ENCODE measurements at places on chromosomes 2 and 18.

DNA sequence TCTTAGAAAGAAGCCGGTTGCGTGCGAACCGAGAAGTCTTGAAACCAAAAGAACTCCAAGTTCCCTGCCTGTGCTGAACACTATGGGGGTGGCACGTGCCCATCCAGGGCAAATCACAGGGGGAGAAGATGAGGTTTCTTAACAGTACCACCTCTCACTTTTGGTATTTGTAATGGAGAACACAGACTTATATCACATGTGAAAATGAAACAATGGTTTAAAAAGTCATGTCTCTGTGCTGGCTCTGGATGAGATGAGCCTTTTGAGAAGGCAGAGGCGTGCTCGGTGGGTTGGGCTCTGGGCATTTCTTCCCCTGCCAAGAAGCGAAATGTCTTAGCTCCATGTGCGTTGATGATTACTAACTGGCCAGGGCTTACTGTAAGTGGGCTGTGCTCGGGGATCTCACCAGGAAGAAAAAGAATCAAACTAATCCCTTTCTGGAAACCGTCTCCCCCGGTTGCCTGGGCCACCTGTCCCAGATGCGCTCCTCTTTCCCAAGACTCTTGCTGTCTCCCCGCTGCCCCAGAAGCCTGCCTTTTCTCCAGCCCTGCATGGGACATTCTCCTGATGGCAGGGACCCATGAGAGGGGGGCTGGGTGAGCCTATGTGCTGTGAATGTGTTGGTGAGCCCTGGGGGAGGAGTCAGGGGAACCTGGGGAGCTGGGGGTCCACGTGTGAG lies 252.9 kb downstream of the PRKCE start:
- DNase-seq = no peak

DNA sequence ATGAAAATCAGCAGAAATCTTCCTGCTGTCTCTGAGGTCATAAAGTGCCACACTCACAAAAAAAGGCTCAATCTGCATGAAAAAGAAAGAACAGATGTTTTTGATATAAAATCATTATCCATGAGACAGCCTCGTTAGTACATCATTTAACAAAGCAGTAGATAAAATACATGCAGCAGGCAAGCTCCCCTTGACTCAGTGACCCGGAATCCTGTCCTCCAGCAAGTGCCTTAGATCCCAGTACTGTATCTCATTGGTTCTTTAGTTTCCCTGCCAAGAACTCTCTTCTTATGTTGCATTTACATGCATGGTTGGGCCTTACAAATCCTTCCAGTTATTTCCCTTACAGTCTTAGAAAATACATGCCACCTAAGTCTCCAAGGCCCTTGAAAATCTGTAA lies 148.9 kb upstream of the CCDC195 start:
- DNase-seq = no peak

DNA sequence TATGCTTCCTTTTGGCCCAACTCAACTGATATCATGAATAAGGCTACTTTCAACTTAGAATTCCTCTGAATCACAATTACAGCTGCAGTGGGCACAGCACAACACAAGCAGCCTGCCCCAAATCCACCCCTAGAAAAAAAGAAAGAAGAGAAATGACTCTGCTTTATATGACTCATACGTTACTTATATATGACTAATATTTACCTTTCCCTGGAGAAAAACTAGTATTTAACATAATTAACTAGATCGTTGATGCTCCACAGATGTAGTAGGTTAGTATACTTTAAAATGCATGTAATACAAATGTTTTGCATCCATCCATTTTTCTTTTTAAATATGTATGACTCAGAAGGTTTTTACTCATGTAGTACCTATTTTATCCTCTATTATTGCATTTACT lies 133.3 kb upstream of the UNC80 start:
- peak; percentile 34 for DNase-seq

DNA sequence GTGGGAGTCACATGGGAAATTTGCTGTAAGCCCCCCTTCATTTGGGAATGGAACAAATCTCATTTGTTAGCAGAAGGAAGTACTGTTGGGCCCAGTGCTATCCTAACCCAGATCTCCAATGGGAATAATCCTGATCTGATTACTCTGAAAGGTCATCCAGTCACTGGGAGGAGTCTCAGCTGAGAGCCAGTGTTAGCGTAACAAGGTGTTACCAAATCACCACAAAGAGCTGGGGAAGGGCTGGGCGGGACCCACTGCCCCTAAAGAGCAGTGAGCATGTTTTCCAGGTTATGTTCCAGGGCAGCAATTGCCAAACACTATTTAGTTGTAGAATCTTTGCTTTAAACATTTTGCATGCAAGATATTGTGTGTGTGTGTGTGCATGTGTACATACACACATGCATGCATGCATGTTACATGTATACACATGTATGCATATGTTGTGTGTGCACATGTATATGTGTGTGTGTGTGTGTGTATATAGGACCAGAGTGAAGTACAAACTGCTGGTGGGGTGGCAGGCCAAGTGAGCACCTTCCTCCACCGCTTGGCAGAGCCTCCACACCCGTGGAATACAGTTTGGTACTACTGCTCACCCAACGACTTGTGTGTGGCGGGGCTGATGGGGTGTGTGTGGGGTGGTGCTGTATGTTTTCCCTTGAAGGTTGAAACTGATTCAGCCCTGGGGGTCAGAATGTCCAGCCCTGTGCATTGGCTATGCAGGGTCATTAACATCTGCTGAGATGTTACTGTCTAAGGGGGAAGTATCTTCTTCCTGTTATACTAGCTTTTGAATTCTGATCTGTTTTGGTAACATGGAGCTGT lies 15.2 kb downstream of the INPP5D start:
- DNase-seq = no peak

DNA sequence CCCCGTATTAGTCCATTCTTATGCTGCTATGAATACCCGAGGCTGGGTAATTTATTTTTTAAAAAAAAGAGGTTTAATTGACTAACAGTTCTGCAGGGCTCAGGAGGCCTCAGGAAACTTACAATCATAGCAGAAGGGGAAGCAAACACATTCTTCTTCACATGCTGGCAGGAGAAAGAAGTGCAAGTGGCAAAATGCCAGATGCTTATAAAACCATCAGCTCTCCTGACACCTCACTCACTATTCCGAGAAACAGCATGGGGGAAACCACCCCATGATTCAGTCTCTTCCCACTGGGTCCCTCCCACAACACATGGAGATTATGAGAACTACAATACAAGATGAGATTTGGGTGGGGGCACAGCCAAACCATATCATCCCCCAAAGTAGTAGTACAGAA lies 2148.5 kb upstream of the PIK3C3 start:
- no peak for DNase-seq

GRCh38 chr2:231041061-231041689 lies 3.9 kb downstream of the C2orf72 start:
- DNase-seq = no peak

DNA sequence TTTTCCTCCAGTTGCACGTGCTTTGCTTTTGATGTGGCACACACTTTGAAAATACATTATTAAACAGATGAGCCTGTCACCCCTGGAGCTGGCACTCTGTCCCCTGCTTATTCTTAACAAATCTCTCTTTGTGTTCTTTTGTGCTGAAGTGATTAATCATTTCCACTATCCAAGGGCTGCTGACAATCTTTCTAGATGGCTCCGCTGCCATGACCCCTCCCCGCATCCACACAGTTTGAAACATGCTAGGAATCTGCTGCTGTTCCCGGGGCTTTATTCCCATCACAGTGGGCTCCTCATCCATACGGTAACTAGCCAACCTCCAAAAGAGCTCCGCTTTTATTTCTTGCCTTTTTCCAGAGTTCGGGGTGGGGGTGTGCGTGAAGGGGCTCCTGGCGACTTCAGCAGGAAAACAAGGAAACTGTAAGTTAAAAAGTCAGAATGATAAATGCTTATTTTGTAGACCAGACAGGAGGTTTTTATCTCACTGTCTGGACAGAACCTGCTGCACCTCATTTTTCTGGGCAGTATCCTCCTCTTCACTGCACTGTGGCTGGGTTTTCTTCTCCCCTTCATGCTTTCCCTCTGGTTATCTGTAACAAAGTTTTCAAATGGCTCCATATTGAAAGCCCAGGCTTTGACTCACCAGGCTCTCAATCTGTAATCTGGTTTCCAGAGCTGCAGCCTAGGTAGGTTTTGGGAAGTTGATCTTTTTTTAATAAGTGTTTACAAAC lies 319.7 kb downstream of the AFF3 start:
- DNase-seq = peak; percentile 32

DNA sequence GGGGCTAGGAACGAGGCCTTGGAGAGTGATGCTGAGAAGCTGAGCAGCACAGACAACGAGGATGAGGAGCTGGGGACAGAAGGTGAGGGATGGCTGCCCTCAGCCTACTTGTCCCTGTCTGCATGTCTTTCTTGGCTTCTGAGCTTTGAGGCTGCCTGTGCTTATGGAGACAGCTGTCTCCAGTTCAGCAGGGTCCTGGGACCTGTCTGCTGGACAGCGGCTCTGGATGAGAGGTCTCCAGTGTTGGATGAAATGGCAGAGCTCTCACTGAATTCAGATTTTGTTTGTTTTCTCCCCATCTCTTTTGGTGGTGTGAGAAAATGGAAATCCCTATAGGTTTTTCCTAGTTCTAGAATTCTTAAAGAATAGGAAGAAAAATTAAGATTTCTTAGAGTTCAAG lies 54.8 kb downstream of the NTSR2 start:
- no peak for DNase-seq

- no peak for DNase-seq
Observed at GRCh38 chr2:53848062-53848461, 11.7 kb downstream of the GPR75 start.

DNA sequence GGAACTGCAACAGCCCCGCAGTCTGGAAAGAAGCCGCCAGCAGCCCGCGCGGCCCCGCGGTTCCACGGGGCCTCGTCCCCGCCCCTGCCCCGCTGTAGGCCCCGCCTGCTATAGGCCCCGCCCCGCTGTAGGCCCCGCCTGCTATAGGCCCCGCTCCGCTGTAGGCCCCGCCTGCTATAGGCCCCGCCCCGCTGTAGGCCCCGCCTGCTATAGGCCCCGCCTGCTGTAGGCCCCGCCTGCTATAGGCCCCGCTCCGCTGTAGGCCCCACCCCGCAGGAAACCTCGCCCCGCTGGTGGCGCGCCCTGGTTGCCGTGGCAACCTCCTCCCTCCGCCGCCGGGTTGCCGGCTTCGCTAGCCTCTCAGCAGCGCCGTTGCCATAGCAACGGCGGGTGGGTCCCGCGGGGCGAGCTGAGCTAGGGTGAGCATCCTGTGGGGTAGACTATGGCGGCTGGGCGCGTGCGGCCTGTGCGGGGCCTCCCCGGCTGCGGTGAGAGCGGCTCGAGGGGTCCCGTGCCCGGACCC lies 12.2 kb upstream of the KIF1A start:
- peak; percentile 95 for DNase-seq

- DNase-seq = no peak
Observed at GRCh38 chr2:241901500-241902351, 32.2 kb downstream of the RTP5 start.

- DNase-seq = no peak
Observed at GRCh38 chr18:43161528-43161927, 46.0 kb upstream of the RIT2 start.

GRCh38 chr2:231932711-231932970 lies 6.4 kb upstream of the NPPC start:
- no peak for DNase-seq

DNA sequence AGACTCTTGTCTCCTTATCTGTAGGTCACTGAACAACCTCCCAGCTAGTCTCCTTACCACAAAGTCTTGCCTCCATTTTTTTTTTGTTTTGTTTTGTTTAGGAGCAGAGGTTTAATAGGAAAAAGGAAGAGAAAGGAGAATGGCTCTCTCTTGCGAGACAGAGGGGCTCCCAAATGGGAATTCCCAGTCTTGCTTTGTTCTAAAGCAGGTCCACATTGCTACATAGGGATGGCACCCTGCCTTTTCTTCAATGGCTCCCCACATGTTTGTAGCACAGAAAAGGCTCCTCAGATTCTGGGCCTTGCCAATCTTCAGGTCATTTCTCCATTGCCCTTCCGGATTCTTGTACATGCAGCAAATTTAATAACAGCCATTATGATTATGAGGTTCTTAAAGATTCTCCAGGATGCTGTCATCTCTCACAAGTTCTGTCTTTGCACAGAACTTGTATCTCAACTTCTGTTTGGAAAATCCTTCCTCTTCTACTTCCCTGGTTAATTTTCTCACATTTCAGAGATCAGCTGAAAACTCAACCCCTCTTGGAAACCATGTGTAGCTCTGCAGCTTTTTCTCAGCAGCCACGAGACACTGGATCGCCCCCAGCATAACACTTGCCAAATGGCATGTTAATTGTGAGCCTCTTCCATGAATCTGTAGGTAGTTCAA lies 23.6 kb downstream of the IL1F10 start:
- no peak for DNase-seq

DNA sequence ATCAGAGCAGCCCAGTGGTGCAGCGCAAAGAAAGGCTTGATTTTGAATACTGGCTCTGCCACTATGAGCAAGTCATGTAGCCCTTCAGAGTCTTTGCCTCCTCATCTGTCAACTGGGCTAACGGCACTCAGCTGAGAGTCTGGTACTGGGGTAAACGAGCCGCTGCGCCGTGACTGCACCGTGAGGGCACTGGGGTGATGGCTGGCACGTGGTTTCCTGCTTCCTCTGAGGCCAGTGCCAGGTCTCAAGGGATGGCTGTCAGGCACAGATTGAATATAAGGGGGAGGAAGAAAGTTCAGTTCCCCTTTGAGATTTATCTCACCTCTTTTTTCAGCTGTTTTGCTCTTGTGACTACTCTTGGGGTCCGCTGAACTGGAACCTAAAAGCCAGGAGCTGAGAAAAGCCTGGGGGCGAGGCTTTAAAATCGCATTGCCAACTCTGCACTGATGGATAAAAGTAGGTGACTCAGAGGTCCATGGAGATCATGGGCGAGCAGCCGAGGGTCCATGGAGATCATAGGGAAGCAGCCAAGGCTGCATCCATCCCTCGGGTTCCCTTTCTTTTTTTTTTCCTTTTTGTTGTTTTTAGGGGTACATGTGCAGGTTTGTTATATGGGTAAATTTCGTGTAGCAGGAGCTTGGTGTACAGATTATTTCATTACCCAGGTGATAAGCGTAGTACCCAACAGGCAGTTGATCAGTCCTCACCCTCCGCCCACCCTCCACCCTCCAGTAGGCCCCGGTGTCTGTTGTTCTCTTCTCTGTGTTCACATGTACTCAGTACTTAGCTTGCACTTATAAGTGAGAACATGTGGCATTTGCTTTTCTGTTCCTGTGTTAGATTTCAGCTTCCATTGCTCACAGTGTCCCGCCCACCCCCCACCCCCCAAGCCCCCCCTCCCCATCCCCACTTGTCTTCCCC lies 114.3 kb downstream of the SPP2 start:
- DNase-seq = no peak

- no peak for DNase-seq
Observed at GRCh38 chr2:238989484-238989883, 141.6 kb downstream of the TWIST2 start.

- peak; percentile 79 for DNase-seq
Observed at GRCh38 chr2:96536445-96537065, at the start of gene ARID5A. Gene ARID5A (plus strand): TSS chr2:96536752. CDS start chr2:96536827, 75 bp downstream.
